ENCODE measurements at places on chromosomes 7 and 10. TPM values are rescaled to one million over a fixed set of nuclear protein-coding genes. Genes with fewer than 3 reads are reported as not detected.

DNA sequence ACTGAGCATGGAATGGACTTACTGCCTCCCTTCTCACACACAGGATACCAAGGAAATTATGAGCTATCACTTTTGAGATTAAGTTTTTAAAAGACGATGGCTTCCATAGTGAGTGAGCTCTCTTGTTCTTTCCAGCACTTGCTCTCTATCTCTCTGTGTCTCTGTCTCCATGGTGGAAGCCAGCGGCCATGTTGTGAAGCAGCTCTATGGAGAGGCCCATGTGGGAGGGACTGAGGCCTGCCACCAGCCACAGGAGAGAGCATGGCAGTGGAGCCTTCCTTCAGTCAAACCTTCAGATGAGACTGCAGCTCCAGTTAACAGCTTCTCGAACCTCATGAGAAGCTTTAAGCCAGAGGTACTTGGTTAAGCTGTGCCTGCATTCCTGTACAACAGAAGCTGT lies 20.5 kb upstream of the PDIA4 start:
- no peak for DNase-seq

- no peak for DNase-seq
Observed at GRCh38 chr10:69100136-69100872, 12.4 kb downstream of the SRGN start.

- no peak for DNase-seq
Observed at GRCh38 chr7:158802535-158803366, 26.6 kb downstream of the ESYT2 start.

DNA sequence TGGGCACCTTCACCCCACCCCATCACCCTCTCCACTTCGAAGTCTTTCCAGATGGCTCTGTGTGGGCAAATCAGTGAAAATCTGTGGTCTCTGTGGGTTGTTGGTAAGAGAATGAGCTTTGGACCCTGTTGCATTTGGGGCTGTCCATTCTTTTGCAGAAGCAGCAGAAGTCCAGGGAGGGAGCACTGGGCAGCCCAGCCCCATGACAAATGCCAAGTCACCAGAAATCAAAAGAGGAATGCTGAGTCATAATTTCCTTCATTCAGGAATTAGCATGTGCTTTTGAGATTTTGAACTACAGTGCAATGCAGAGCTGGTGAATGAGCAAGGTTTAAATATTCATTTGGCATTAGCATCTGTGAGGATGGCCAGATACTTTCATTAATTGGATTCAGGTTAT lies 556.2 kb downstream of the LRMDA start:
- DNase-seq = no peak

DNA sequence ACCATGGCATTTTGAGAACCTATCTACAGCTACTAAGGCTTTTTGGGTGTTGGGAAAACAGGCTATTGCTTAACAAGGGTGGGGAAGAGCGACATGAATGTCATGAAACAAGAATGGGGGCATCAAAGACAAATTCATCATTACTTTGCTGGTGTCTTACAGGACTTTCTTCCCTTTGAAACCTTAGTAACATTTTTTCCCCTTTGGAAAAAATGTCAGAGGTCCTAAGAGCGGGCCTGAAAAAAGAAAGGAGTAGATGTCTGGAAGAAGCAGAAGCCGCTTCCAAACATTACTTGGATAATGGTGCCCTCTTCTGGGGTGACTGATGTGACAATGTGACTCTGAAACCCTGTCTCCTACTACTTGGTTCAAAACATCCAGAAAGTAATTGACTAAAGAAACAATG lies 3.8 kb upstream of the DDX50 start:
- DNase-seq = peak; percentile 56

- no peak for DNase-seq
Observed at GRCh38 chr7:112365551-112365950, 84.7 kb upstream of the IFRD1 start.

GRCh38 chr7:51029701-51030191 lies 247.1 kb upstream of the GRB10 start:
- DNase-seq = no peak

GRCh38 chr10:131560166-131560565 lies 248.6 kb upstream of the TCERG1L start:
- DNase-seq = no peak

DNA sequence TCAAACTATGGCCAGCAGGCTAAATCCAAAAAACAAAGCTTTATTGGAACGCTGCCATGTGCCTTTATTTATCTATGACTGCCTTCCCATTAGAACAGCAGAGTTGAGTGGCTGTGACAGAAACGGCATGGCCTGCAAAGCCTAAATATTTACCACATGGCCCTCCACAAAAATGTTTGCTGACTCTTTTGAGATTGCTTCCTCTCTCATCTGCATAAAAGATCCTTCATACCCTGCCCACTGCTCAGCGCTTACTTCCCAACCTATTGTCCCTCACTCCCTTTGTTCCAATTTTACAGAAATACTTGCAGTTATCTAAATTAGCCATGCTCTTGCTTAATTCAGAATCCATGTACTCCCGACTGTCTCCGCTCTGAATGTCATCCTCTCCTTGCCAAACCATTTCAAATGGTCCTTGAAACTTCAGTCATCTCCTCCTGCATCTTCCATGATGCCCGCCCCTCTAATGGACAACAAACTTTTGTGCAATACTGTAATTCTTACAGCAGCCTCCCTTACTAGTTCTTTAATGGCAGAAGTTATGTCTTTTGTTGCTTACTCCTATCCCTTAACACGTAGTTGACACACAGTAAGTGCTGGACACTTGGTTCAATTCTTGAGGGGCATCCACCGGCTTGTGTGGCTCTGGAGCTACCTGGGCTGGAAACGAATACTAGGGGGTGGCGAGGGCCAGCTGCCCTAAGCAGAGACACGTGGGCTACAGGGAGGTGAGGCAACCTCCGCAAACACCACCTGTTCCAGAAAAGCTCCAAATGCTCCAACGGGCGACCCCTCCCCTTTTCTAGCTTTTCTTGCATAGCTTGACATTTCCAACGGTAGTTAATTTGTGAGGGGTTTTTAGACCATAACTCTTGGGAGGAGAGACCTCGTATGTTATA lies 832 bp downstream of the XRCC2 start:
- no peak for DNase-seq

GRCh38 chr7:29146057-29146706 lies at the start of gene CPVL:
TSS of gene CPVL (minus strand) at chr7:29146537. CDS start at chr7:29121061, 25,476 bp downstream.
- DNase-seq = no peak

The RELN gene
- 11.2 TPM for polyA plus RNA-seq

The PIP gene
- not detected for polyA plus RNA-seq

The MYOF gene
- polyA plus RNA-seq = 30.5 TPM

The MET gene
- polyA plus RNA-seq = 48.2 TPM

The ENO4 gene
- polyA plus RNA-seq = 2.8 TPM
